Glomerular endothelial cell (primary cell): ENCODE measurements at places on chromosomes 12 and 14. TPM values are rescaled to one million over a fixed set of nuclear protein-coding genes. Genes with fewer than 3 reads are reported as not detected.

The TBX3 gene
- 6.8 and 6.9 TPM in 2 replicates for total RNA-seq

The TAMALIN gene
- total RNA-seq: 38.2 and 53.3 TPM in 2 replicates

The BEST3 gene
- total RNA-seq: 0.06 and 0.82 TPM in 2 replicates

The MGP gene
- total RNA-seq: 2.6 and 9.1 TPM in 2 replicates

The PAPLN gene
- 17.1 and 58.0 TPM in 2 replicates for total RNA-seq

The IL26 gene
- not detected in 2 replicates for total RNA-seq

The DNAI7 gene
- not detected in 2 replicates for total RNA-seq

The CCDC60 gene
- not detected in 2 replicates for total RNA-seq

The HOXC12 gene
- not detected in 2 replicates for total RNA-seq

The ADAM21 gene
- 0.12 and 0.19 TPM in 2 replicates for total RNA-seq

The ITGA7 gene
- 0.18 and 0.82 TPM in 2 replicates for total RNA-seq

The ETFBKMT gene
- 2.2 and 2.6 TPM in 2 replicates for total RNA-seq

The CAPS2 gene
- 2.6 TPM in 1 of 2 replicates, not detected in the other for total RNA-seq

The SERPINA1 gene
- 0.87 and 0.88 TPM in 2 replicates for total RNA-seq

The ACIN1 gene
- total RNA-seq: 91.2 and 142 TPM in 2 replicates

The KLRF1 gene
- total RNA-seq: not detected in 2 replicates

The ACRBP gene
- 0.58 TPM in 1 of 2 replicates, not detected in the other for total RNA-seq

The SDS gene
- total RNA-seq: not detected in 2 replicates

The BDKRB1 gene
- not detected in 2 replicates for total RNA-seq

The CLEC2D gene
- total RNA-seq: 2.9 and 8.7 TPM in 2 replicates

The CCDC177 gene
- total RNA-seq: not detected in 2 replicates

The MAP1LC3B2 gene
- 0.78 and 0.82 TPM in 2 replicates for total RNA-seq

The BHLHE41 gene
- 2.7 and 4.4 TPM in 2 replicates for total RNA-seq

The INHBE gene
- not detected in 2 replicates for total RNA-seq

The RD3L gene
- total RNA-seq: not detected in 2 replicates

The KRT75 gene
- not detected in 2 replicates for total RNA-seq
